ENCODE measurements at places on chromosomes 13 and 19.

DNA sequence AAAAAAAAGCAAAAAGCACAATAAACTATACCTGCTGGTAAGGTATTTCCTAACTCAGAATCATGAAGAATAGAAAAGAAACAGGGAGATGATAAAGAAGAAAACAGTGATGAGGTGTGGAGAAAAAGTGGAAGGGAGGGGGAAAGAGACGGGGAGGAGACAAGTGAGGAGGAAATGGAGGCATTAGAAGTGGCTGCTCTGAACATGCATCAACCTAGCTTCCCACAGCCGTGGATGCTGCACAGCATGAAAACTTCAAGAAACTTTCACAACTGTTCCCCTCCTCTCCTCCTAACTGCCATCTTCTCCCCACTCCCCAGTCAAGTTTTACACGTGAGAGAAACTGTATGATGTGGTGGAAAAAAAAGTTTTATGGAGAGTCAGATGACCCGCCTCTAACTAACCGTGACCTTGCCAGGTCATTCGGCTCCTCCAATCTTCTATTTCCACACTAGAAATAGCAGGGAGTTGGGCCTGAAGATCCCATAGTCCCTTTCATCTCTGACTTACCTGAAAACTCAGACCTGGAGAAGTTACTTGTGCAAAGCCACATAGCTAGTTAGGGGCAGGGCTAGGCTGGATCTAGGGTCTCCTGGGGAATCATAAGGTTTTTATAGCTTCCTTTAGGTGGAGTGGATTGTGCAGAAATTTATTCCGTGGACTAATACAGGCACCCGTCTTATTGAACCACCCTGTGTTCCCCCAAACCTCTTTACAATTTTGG lies 461.9 kb downstream of the KLF5 start:
- no peak for DNase-seq

DNA sequence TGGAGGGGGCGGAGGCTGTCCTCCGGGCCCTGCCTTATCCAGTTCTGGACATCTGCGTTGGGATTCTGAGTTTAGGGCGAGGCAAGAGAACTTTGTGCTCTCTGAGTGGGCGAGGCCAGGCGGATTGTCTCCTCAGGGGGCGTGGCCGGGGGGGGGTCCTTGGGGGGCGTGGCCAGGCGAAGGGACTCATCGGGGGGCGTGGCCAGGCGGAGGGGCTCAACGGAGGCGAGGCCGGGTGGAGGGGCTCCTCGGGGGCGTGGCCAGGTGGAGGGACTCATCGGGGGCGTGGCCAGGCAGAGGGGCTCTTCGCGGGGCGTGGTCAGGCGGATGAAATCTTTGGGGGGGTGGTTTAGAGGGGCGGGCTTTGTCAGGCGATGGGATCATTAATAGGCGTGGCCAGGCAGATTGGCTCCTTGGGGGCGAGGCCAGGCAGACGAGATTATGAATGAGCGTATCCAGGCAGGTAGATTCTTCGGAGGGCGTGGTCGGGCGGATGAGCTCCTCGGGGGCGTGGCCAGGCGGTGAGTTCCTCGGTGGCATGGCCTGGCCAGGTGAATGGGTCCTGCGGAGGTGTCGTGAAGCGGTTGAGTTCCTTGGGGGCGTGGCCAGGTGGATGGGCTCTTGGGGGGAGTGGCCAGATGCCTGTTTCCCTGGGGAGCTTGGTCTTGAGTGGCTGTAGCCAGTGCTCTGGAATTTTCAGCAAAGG lies 10.3 kb upstream of the CACNG7 start:
- no peak for DNase-seq

DNA sequence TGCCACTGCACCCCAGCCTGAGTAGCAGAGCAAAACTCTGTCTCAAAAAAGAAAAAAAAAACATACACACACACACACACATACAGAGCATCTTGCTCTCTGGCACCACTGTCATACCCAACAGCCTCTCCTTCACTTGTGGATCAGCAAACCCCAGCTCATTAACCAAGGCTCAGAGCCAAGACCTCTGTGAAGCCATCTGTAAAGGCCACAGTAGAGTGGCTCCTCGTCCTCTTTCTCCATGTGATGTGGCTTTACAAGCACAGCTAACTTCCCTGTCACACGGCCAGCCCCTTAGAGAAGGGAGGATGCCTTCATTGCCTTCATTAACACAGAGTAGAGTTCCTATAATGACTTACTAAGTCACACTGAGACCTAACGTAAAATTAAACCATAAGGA lies 62.7 kb upstream of the LSM14A start:
- no peak for DNase-seq

DNA sequence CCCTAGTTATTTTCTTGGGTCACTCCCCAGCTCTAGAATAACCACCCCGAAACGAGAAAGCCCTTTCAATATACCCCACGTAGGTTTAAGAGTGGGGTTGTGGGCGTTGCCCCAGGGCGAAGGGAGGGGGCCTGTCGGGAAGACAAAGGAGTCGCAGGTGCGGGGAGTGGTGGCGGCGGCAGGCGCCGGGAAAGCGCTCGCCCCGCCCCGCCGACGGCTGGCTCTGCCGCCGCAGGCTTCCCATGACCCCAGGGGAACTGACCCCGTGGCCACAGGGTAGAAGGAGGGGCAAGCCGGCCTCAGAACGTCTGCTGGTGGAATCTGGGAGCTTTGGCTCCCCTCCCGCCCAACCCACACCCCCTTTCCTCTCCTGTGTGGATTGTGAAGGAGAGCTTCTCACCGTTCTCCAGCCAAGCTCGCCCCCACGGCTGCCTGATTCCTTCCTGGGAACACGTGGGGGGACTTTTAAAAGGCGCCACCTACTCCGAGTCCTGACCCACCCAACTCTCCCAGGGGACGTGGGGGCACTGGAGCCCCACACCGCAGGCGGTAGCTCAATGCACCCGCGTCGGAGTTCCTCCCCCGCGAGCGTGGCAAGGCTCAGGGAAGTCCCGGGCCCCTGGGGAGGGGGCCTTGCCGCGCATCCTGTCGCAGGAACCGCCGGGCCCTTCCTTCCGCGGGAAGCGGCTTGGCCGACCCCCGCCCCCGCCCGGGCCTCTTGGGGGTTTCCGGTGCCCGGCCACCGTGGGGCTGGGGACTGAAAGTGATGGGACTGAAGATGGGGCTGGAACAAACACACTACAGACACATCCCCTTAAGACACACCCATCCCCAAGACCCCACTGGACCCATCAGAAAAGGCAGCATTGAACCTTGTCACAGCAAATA lies 5.5 kb downstream of the IER2 start:
- DNase-seq: peak; percentile 75

- DNase-seq: peak; percentile 57
Measured at GRCh38 chr13:114119196-114119595, 13.2 kb downstream of the RASA3 start.

DNA sequence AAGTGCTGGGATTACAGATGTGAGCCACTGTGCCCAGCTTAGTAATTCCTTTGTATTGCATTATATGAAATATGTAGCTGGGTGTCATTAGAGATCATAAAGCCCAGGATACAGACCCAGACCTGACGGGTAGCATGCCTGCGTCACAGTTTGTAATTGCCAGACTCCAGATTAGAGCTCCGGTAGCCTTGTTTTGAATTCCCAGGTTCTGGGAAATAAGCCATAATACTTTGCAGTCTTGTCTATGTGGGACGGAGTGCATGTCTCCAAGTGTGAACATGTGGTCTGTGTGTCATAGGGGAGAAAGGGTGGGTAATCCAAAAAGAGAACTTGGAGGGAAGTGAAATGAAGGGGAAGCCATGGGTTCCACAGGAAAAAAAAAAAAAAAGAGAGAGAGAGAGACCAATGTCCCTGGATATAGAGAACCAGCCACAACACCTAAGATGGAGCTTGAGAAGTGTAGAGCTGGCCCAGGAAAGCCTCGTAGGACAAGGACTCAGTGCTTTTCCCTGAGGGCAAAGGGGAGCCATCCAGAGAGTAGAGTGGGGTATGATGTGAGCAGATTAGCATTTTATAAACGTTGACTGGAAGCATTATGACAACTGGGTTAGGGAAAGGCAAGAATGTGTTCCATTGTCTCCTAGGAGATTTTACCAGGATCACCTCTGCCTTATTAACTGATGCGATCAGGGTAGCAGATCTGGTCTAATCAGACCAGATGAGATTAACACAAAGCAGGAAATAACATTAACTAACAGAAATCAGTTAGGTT lies 2.6 kb downstream of the ZSCAN4 start:
- DNase-seq: no peak

All from retina (tissue), 1 donor.